Esophagus squamous epithelium (tissue), 5 donors: ENCODE measurements at places on chromosomes 5 and 9.

DNA sequence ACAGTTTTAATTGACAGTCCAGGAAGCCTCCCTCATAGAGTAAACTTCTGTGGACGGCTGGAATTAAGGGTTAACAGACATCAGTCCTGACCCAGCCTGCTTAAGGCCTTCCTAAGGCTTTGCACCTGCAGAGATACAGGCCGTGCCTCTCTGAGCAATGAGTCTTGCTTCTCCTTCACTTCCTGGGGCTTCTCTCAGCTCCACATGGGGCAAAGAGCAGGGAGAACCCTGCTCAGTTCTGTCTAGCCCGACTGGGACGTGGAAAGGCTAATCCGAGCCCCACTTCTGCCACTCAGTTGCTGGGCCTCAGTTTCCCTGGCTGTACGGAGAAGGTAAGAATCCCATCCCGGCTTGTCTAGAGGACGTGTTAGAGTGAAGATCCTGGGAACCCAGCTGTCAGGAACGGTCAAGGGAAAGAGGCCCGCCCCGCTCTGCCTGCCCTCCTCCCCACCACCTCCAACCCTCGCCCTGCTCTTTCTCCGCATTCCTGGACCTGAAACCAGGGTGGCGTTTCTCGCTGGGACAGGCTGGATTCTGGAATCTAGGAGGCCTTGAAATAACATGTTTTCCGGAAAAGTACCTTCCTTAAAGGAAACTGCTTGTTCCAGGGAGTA lies 6.5 kb downstream of the SPAAR start:
- no peak for DNase-seq

DNA sequence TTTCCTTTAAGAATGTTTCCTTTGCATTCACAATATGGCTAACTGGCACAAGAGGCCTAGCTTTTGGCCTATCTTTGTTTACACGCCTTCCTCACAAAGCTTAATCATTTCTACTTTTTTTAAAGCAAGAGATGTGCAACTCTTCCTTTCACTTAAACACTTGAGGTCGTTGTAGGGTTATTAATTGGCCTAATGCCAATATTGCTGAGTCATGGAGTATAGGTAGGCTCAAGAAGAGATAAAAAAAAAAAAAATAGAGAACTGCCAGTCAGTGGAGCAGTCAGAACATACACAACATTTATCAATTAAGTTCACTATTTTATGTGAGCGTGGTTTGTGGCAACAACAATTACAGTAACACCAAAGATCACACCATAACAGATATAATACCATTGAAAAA lies 5.9 kb downstream of the FKBP15 start:
- no peak for DNase-seq

DNA sequence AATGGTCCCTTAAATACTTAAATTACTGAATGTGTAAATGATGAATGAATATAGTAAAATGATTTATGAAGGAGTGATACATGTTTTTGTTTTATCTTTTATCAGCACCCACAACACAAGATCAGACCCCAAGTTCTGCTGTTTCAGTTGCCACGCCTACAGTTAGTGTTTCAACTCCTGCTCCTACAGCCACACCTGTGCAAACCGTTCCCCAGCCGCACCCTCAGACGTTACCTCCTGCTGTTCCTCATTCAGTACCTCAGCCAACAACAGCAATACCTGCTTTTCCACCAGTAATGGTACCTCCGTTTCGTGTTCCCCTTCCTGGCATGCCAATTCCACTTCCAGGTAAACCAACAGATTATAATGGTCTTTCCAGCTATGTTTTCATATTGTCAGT lies 16.3 kb downstream of the TCERG1 start:
- no peak for DNase-seq

DNA sequence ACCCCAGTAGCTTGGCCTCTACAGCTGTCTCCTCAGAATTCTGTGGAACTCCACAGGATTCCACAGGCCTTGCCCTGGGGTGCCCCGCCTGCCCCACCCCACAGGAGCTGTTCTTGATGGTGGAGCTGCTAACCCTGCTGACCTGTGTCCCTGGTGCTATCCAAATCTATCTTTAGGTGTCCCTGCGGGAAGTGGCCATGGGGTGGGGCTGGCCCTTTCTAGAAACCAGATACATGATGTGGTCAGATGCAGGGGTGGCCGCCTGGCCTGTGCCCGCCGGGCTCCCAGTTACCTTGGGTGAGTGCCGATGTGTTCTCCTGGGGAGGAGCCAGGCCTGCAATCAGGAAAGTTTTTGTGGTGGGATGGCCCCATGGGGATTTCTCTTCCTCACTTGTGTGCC lies 34.2 kb downstream of the WNK2 start:
- no peak for DNase-seq

- DNase-seq, result no peak
These were observed 12.3 kb downstream of the MAST4 start for GRCh38 chr5:66608501-66608900.

DNA sequence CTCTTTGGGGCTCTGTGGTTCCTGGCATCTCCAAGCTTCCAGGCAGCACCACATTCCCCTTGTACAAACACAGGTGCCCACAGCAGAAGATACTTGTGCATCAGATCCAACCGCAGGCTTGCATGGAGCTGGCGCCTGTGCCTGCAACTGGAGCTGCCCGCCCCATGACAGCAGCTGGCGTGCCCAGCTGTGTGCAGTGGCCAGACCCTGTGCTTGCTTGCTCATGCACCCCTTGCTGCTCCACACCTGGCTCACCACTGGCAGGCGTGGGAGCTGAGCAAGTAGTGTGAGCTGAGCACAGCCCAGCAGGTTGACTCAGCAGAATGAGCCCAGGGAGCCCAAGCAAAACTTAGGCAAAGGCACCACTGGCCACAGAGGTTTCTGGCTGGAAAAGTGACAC lies 84.4 kb upstream of the STARD4 start:
- DNase-seq, result no peak

GRCh38 chr5:132414634-132415378 lies 45.3 kb downstream of the SLC22A5 start:
- DNase-seq, result no peak

DNA sequence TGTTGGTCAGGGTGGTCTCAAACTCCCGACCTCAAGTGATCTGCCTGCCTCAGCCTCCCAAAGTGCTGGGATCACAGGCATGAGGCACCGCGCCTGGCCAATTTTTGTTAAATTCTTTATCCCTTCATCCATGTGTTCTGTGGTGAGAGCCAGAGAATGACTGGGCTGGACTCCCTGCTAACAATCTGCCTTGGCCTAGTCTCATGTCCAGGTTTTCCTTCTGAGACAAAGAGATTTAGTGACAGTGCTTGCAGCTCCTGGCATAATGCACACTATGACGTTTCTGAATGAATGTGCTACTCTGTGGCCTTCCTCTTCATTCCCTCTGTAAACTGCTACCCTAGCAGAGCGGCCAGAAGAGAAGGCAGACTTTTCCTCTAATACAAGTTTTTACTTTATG lies 79.3 kb downstream of the FOXD1 start:
- no peak for DNase-seq

DNA sequence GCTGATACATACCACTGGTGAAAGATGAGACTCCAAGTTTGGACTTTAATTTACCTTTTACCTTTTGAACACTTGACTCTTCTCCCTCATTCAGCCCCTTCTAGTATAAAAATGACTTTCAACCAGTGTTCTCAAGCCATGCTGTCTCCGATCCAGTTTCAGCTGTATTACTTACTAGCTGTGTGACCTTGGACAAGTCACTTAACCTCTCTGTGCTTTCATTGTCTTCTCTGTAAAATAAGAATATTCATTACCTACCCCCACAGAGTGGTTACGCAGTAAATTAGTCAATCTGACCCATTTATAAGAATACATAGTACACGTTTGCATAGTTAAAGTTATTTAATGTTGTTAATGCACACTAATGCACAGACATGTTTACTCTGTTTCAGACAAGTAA lies 12.6 kb upstream of the CEMIP2 start:
- no peak for DNase-seq

- DNase-seq, result no peak
These were observed 131.0 kb downstream of the ADAMTS16 start for GRCh38 chr5:5270958-5271785.

- no peak for DNase-seq
These were observed 62.3 kb upstream of the TXNDC8 start for GRCh38 chr9:110399983-110400382.

DNA sequence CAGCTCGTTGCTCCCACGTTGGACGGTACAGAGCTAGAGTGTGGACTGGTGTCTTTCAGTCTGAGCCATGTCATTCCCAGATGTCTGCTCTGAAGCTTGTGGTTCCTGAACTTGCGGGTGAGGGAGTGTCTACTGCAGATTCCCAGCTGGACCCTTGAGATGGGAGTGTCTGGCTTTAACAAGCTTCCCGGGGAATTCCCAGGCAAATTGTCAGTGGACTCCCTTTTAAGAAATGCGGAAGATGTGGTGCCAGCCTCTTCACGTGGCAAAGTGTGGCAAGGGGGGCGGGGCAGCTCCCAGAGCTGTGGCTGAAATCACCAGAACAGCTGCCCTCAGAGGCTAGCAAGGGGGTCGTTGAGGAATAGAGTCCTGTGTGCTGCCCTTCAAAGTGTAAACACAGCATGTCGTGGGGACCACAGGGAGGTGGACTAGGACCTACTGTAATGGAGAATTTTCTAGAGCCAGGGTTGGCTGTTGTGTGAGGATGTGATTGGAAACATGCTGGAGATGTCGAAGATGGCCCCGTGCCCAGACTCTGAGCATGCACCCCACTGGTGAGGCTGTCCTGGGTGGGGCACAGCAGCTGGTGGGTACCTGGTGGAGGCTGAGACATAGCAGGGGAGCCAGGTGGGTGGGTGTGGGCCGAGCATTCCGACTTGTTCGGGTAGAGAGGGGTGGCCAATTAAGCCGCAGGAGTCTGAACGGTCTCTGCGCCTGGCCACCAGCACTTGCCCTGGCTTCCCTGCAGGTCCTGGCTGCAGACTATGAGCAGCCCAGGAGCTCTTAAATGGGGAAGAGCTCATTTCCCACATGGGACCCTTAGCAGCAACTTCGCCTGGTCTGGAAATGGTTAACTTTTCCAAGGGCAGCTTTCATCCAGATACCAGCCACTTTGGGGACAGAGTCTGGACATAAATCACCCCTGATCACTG lies 37.4 kb downstream of the PRRX2 start:
- DNase-seq, result no peak

GRCh38 chr5:174581479-174581878 lies 142.9 kb upstream of the MSX2 start:
- DNase-seq, result no peak

DNA sequence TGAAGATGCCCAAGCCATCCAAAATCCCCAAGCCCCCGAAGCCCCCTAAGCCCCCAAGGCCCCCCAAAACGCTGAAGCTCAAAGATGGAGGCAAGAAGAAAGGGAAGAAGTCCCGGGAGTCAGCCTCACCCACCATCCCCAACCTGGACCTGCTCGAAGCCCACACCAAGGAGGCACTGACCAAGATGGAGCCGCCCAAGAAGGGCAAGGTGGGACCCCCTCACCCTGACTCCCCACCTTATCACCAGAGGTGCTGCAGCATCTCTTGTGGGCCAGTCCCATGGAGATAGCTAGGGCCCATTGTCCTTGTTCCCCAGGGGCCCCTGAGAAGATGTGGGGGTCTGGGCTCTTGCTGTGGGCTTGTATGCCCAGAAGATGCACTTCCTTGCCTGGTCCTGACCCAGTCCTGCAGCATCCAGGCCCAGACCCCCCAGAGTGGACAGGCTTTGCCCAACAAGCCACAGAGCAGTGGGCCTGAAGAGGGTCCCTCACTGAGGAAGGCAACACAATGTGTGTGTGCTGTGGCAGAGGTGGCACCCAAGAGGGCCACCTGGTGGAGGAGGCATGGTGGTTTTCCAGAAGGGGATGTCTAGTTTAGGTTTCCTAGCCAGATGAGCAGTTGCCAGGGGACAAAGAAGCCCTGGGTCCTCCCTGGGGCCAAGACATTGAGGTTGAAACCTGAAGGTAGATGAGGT lies 84.1 kb downstream of the PHF2 start:
- DNase-seq, result no peak

DNA sequence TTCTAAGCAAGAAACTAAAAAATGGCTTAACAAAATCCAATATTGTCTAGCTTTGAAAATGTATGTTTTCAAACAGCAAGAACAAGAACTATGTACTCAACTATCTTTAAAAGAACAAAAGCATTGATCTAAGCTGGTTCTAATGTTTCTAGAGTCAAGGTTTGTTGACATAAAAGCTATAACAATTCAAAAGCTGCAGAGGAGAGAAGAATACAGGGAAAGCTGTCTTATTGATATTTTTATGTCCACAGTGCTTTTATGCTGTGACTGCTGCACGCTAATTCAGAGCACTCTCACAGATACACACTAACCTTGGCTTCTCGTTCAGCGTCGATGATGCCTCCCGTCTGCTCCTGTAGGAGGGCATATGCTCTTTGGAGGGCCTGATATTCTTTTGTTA lies 129.5 kb upstream of the DPYSL3 start:
- no peak for DNase-seq

DNA sequence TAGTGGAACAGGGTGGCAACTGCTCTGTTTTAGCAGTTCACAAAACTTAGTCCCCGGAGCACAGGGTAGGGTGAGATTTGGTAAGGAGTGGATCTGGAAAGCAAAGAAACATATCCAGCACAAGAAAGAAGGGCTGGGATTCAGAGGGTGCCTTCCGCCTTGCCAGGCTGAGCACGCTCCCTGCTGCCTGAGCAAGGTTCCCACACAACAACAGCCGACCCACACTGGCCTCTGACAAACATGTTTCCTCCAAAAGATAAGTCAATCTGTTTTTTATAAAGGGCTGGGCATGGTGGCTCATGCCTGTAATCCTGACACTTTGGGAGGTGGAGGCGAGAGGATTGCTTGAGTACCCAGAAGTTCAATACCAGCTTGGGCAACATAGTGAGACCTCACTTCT lies 45.8 kb downstream of the RAB3C start:
- DNase-seq, result no peak

- no peak for DNase-seq
These were observed 10.0 kb upstream of the TNFAIP8 start for GRCh38 chr5:119345861-119346260.

- DNase-seq, result no peak
These were observed 2.3 kb downstream of the FBXO38 start for GRCh38 chr5:148386041-148386440.
